ENCODE measurements at places on chromosomes 16 and 17. TPM values are rescaled to one million over a fixed set of nuclear protein-coding genes. Genes with fewer than 3 reads are reported as not detected.

The ITGAD gene
- polyA plus RNA-seq, result 0.06 TPM

The RPUSD1 gene
- 18.5 TPM for polyA plus RNA-seq

The CACNG4 gene
- 3.7 TPM for polyA plus RNA-seq

DNA sequence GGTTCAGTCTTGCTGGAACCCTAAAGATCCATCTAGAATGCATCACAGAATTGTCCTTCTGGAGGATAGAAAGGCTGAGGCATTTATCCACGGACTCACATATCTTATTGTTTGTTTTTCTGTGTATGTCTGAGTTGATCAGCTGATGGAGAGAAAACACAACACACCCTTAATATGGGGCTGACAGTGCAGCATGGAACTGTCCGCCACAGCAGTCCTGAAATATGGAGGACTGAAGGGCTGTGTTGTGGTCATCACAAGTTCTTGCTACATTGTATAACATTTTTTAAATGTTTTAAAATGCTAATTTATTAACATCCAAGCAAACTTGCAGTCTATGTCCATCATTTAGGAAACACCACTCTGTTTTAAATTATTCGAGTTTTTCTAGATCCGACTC is 448.9 kb upstream of the ERCC4 start:
- DNase-seq, result peak; percentile 40

DNA sequence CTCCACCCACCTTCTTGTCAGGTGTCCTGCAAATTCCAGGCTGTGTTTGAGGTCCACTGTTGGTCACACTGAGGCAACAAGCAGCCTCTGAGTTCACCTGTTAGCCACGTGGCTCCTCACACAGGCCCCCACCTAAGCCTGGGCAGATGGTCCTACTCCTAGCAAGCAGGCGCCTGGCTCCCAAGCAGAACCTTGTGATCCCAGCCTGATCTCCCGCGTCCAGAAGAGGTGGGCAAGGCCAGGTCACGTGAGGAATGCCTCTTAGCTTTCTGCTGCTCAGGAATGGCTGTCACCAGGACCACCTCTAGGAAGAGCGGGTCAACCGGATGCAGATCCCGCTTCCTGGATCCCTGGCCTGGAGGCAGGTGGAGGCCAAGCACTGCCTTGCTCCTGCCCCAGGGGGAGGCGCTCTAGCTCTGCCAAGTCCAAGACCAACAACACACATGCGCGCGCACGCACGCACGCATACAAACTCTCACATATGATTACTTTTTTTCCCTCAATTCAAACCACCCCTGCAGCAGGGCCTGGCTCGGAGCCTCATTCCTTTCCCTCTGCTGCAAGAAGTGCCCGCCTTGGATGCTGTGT is 9.5 kb downstream of the CYB561 start:
- DNase-seq, result no peak

DNA sequence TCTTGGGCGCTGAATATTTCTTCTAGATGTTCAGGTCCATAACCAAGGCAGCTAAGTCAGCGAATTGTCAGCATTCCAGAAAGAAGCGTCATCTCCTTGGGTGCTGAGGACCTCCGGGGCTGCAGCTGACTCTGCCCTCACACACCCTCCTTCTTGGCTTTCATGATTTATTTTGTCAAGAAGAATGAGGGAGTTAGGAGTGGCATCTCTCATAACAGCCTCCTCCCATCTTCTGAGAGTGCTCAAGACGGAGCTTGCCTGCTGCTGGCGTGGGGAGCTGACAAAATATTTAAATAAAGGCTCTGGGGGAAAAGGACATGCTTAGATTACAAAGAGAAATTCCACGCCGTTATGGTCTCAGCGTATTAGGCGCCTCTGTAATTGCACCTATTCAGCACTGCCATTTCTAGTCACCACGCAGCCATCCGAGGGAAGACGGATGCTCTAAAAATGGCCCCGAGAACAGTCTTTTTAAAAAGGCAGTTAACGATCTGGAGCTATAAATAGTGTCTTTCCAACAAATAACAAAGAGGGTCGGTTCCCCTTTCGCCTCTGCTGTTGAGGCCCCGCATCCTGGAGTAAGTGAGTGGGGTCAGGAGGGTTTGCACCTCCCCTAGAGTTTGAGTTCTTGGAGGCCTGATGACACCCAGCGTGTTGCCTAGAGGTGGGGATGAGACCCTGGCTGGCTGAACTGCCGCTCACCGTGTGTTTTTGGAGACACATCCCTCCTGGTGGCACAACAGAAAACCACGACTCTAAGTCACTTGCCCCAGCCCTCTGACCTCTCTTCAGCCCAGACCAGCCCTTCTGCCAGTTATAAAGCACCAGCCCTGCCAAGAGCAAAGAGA is 187.0 kb downstream of the CCDC182 start:
- DNase-seq, result no peak

DNA sequence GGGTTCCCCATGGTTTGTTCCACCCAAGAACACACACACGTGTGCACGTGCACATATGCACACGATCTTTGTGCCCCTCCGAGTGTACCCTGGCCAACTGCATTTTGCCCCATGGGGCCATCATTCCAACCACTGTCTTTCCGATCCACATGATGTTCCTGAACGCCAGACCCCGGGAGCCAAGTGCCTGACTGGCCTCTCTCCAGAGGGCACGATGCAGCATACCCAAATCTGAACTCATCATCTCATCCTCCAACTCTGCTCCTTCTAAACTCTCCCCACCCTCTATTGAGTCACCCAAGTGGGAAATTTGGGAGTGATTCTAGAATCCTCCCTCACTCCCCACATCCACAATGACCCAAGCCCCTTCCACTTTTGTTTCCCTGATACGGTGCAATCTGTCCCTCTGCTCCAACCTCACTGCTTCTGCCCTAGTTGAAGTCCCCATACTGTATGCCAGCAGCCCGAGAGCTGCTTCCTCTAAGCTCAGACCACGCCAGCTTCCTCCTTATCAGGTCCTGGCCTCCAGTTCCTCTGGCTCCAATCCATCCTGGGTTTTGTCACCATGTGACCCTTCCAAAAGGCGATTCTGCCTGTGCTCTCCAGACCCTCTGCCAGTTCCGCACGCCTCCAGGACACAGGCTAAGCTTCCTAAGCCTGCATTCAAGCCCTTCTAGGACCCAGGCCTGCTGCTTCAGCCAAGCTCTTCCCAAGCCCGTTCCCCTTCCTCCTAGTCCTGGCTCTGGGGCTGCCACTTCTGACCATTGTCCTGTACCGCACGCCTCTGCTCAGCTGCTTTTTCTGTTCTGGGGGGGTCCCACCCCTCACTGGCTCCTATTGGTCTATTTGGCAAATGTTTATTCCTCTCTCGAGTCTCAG is 10.1 kb upstream of the TMEM208 start:
- no peak for DNase-seq

GRCh38 chr17:13540546-13540945 is 61.2 kb downstream of the HS3ST3A1 start:
- DNase-seq, result no peak

DNA sequence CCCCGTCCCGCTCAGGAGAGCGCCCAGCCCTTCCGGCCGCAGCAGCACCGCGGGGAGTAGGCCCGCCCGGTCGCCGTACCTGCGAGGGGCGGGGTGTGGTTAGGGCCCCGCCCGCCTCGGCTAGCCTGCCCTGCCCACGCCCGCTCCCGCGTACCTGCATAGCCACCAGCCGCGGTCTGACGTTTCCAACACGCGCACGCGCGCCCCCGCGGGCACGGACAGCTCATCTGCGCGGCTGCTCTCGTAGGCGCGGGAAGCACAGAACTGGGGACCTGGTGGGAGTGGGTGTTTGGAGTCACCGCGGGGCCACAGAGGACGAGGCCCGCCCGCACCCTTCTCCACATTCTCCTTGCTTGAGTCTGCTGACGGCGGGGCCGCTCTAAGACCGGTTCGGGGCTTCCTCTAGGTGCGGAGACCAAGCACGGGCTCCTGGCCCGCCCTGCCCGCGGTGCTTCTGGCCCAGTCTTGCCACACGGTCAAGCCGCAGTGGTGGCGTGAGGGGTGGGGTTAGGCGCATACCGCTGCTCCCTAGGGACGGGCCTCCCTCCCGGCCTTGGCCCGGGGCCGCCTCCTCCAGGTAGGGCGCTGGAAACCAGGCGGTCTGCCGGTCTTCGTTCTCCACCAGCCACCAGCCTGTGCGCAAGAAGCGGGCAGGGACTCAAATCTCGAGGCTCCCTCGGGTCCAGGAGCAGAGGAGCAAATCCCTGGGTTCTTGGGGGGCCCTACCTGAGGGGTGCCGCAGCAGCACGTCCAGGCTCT is 1.8 kb downstream of the NOXO1 start:
- DNase-seq, result no peak

GRCh38 chr16:59719121-59719520 is 985.0 kb upstream of the GOT2 start:
- DNase-seq, result no peak

DNA sequence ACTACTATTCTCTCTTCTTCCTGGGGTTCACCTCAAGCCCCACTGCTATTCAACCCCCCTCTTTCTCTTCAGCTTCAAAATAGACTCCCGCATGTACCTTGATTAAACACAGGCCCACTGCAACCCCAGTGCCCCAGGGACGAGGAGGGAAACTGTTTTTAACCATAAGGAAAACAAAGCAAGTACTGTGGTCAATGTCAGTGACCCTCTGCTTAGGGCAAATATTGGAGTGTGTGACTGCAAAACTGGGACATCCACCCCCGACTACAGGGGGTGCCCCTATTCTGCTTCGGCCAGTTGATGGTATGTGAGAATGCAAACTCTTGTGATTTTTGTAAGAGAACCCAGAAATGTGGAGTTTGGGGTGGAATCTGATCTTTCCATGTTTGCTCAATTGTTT is 9.5 kb upstream of the PNPO start:
- no peak for DNase-seq

Data from left renal cortex interstitium (tissue), 4 donors.